Uterus (tissue), 4 donors: ENCODE measurements at places on chromosomes 2 and 18.
A peak's percentile ranks its signal among the peaks of the same experiment; 100 is the strongest.

DNA sequence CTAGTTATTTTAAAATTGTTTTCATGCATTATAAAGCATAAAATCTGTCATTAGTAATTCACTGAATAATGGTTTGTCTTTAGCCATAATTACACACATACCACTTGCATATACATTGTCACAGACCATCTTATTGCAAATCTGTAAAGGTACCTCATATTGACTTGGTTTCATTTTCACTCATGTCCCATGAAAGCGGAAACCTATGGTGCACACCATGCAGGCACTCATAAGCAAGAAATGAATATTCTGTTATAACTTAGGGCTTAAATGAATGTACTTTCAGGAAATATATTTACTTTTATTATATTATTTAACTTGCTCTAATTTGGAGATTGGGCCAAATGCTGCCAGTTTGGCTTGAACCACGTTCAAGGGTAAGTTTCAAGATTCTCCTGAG, 29.2 kb upstream of the STK17B start:
- no peak for DNase-seq

- no peak for DNase-seq
These were observed 125.7 kb downstream of the B3GNT2 start for GRCh38 chr2:62321380-62322289.

DNA sequence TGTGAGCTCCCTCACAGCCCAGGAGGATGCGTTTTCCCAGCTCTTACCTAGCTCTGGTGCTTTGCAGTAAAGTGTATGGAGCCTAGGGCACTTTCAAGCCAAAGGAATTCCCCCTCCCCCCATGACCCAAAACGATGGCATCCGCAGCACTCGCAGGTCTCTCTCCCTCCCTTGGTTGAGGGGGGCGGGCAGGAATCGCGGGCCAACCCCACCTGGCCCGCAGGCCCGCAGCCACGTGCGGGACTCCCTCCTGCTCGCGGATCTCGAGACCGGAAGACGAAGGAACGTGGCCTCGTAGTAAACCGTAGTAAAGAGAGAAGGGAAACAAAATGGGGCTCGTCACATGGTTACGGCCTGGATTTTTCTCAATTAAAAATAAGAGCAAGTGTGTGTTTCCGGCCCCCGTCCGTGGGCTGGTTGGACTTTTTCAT, 8.5 kb downstream of the IRS1 start:
- no peak for DNase-seq

- DNase-seq: no peak
These were observed 67.0 kb downstream of the PSMG2 start for GRCh38 chr18:12769644-12770440.

GRCh38 chr2:143252138-143252907, 123.1 kb downstream of the ARHGAP15 start:
- DNase-seq: no peak

GRCh38 chr2:61405813-61406212, 65.1 kb downstream of the USP34 start:
- no peak for DNase-seq

- DNase-seq: no peak
These were observed 51.2 kb downstream of the CLIP4 start for GRCh38 chr2:29166242-29167039.

DNA sequence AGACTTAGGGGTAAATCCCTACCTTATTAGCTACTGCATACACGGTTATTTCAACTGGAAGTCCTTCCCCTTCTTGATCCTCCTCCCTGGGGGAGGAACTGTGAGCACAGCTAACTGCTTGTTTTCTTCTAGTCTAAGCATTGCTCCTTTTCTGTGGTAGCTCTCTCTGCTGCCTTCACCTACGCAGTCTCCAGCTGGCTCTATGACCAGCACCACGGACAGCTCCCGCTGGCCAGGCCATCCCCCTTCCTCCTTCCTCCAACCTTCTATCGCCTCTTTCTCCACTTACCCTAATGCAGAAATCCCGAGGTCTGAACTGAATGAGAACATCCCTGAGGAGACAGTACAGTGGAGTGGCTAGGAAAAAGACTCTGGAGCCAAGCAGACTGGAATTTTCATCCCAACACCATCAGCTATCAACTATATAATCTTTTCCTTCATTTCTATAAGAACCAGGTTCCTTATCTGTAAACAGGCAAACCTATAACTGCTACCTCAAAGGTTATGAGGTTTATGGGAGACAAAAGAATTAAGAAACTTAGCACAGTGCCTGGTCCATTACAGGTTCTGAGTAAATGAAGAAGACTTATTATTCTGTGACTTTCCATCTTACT, 4.7 kb upstream of the CFAP65 start:
- no peak for DNase-seq

DNA sequence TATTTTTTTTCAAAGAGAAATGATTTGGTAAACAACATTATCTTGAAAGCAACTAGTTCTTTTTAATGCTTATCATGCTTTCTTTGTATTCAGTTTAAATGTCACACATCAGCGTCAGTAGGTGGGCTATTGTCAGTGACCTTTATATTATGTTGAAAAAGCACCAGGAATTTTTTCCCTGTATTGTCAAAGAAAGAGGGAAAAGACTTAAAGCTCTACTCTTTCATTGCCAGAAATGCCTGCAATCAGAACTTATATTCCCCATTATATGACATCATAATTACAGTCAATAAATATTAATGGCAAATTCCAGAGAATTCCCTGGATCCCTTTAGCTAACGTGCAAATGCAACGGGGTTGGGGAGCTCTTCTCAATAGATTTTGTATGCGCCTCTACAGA, 353.9 kb downstream of the CDH2 start:
- DNase-seq: no peak

- DNase-seq: no peak
These were observed 30.0 kb downstream of the TBC1D8 start for GRCh38 chr2:101121174-101121573.

GRCh38 chr2:240604291-240604938, 17.9 kb downstream of the CAPN10 start:
- peak; percentile 65 for DNase-seq

- no peak for DNase-seq
These were observed 38.5 kb downstream of the NPHP1 start for GRCh38 chr2:110166266-110166665.

DNA sequence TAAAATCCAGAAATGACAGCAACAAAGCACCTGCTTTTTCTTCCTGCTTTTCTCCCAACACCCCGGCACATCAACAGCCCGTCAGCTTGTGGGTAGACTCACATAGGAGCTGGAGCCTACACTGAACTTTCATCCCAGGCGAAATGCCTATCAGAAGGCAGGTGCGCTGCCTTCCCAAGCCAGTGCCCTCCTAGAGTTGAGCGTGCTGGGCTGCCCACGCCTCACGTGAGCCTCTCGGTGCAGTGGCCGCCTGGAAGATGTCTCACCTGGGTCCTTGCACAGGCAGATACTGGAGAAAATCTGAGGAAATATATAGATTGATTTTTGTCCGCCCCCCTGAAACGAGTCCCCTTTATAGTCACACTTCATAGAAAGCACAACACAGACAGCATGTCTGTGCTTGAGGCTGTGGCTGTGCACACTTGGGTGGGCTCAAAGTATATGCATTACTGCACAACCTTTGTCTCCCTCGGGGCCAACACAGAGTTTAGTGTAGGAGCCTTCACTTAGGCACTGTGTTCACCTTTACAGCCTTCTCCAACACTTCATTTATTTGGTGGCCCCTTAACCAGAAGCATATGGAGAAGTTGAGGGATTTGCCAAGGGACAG, 112.5 kb downstream of the SMAD7 start:
- DNase-seq: no peak

GRCh38 chr2:223725494-223725893, 111.9 kb downstream of the AP1S3 start:
- peak; percentile 82 for DNase-seq

DNA sequence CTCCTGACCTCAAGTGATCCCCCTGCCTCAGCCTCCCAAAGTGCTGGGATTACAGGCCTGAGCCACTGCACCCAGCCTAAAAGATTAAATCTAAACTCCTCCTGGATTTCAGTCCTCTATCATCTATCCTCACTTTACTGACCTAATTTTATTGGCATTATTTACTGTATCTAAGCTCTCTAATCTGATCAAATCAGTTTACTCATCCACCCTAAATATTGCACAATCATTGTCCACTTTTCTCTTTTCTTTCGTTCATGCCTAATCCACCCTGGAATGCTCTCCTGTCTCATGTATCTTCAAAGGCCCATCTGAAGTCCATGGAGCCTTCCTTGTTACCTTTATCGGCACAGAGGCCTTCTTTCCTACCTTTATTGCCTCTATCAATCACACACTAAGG, 31.6 kb upstream of the GPR155 start:
- DNase-seq: no peak

DNA sequence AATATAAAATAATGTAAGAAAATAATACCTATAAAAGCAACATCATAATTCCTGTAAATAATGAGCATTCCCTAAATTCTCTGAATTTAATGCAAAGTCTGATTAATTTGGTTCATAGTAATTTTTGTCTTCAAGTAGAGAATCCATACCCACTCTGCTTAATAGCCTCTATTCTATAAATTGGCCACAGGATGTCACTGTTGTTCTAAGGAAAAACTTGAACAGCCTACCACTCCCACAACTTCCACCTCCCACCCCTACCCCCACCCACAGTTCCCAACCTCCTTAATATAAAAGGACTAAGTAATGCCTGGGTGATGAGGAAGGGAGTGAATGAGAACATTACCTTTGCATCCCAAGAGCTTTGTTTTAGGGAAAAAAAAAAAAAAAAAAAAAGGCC, 27.2 kb upstream of the BBS5 start:
- no peak for DNase-seq

GRCh38 chr2:215439980-215440512, 4.2 kb upstream of the FN1 start:
- DNase-seq: no peak
